Urothelium cell line (cell line): ENCODE measurements at places on chromosomes 16 and 17.
A peak's percentile ranks its signal among the peaks of the same experiment; 100 is the strongest.

DNA sequence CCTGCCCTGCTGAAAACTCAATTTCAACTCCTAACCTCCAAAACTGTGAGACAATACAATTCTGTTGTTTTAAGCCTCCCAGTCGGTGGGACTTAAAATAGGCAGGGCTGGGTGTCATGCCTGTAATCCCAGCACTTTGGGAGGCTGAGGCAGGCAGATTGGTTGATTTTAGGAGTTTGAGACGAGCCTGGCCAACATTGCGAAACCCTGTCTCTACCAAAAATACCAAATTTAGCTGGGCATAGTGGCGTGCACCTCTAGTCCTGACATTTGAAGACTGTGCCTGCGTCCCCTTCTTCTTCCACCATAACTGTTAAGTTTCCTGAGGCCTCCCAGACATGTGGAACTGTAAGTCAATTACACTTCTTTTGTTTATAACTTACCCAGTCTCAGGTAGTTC, 36.0 kb upstream of the ATF7IP2 start:
- no peak for DNase-seq

DNA sequence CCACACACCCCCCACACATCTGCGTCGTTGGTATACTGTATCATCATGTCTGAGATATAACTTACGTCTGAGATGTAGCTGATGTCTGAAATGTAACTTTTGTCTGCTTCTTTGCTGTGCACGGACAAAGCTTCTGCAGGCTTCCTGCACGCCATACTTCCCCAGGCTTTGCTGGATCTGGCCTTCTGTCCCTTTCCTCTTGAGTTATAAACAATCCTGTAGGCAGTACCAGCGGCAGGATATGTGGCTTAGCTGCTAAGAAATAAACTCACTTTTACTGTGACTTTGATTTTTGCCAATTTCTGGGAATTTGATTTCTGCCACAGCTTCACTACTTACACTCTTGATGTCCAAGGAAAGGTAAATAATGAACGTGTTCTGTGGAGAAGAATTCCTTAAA, 184.4 kb downstream of the RPTOR start:
- no peak for DNase-seq

- no peak for DNase-seq
These were observed 139.5 kb downstream of the BCAS3 start for GRCh38 chr17:60817192-60817591.

DNA sequence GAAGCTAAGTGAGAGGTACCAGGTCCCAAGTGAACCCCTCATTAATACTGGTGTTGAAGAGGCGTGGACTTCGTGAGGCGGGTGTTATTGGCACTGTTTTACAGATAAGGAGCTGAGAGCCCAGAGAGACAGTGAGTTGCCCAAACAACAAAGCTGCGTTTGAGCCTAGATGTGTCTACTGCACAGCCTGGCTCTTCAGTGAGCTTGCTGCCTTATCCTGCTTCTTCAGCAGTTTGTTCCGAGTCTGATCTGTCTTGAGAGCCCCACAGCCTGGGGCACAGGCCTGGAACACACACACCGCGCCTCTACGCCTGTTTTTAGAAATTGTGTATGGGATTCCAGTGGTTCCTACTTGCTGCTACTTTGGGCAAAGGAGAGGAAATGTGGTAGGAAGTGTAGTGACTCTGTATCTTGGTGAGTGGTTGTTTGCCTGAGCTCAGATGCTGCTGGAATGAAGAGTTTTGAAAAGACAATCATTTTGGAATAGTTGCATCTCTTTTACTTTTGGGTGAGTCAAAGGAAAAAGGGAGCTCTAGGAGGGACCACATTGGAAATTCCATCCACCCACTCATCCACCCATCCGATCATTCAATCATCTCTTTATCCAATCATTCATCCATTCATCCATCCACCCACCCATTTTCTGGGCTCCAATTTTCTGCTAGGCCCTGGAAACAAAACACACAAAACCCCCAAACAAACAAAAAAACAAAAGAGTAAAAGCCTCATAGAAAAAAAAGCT, 22.3 kb upstream of the PLCG2 start:
- DNase-seq: no peak

DNA sequence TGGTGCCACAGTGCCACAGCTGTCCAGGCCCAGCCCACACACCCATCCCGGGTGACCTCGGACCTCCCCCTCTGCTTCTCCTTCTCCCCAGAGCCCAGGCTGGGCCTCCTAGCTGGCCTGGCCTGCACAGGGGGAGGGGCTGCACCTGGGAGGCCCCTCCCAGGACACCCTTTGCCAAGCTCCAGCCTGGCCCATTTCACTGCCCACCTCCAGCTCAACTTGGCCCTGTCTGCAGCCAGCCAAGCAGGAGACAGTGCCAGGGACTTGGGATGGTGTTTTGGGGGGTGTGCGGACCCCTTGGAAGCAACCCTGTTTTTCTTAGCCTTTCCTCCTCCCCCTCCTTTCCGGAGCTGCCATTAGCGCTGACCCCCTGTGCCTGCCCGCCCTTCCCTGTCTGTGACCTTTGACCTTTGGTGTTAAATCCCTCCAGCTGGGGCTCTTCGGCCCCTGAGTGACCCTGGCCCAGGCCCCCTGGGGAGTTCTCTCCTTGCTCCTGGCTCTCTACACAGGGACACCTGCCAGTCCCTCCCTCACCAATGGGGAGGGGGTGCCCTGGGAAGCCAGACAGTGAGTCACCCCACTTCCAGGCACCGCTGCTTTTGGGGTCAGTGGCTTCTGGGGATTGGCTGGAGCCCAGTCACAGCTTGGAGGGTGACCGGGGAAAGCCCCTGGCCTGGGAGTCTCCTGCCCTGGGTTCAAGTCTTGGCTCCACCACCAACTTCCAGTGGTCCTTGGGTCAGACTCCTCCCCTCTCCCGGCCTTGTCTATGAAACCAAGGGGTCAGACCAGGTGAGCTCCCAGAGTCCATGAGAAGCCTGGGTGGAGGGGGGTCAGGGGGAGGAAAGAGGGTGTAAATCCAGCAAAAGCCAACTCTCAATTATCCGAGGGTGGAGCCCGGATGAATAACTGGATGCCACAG, 1.9 kb downstream of the GLIS2 start:
- peak; percentile 45 for DNase-seq

GRCh38 chr16:26316683-26317464, 625.1 kb downstream of the HS3ST4 start:
- DNase-seq: peak; percentile 7
